Stimulated activated CD8-positive, alpha-beta memory T cell treated with anti-CD3 and anti-CD28 coated beads, Interleukin-12 subunit alpha, Interleukin-12 subunit beta, amount 100 ng/mL, for 4 hours (primary cell): ENCODE measurements at places on chromosomes 6 and 20.

DNA sequence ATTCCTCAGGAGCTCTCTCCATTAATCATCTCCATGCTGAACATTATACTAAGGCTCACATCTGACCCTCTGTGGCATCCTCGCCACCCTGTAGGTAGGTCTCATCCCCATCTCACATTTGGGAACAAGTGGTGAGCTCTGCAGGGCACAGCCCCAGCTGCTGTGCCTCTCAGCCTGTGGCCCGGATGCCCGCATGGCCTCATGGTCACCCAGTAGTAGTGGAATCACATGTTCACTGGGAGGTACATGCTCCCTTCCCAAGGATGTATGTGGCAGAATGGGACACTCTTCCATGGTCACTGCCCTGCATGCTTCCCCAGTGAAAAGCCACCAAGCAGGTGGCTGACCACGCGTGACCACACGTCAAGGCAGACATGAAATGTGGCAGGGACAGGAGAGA lies 26.3 kb upstream of the APMAP start:
- no peak for DNase-seq

- DNase-seq: no peak
Observed at GRCh38 chr20:19855416-19855815, 97.4 kb downstream of the RIN2 start.

DNA sequence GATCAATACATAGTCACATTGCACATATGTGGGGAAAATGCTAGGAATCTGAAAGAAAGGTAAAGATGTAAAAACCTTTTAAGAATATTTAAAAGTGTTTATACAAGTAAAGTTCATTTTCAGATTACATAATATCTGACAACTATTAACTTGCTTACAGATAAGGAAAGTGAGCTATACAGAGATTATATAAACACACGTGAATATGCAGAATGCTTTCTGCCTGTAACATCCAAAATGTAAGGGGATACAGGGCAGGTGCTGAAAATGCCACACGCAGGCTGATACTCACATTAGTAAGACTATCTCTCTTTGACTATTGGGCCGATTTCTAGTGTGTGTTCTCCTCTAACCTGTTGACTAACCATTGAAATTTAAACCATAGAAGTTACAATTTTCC lies 17.9 kb upstream of the MAP7 start:
- DNase-seq: no peak

- DNase-seq: no peak
Observed at GRCh38 chr6:6881438-6882225, 226.1 kb upstream of the RREB1 start.

GRCh38 chr6:168156742-168157265 lies 77.8 kb upstream of the FRMD1 start:
- DNase-seq: no peak

DNA sequence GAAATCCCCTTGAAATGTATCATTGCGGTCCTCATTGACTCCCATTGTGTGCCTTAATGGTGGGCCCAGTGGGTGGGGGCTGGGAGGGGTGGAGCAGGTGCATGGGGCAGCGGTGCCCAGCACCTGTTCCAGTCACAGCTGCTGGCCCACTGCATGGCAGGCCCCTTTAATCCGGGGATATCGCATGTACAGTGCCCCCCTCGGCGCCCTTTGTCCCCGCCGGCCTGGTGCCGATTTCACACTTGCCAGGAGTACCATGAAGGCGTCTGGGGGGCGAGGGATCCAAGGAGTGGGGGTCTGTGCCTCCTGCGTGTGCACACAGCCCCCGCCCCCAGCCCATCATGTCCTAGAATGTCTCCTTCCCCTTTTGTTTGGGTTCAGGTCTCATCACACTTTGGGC lies 2.8 kb downstream of the SNAI1 start:
- no peak for DNase-seq
